ENCODE measurements at places on chromosomes 7 and 10.

DNA sequence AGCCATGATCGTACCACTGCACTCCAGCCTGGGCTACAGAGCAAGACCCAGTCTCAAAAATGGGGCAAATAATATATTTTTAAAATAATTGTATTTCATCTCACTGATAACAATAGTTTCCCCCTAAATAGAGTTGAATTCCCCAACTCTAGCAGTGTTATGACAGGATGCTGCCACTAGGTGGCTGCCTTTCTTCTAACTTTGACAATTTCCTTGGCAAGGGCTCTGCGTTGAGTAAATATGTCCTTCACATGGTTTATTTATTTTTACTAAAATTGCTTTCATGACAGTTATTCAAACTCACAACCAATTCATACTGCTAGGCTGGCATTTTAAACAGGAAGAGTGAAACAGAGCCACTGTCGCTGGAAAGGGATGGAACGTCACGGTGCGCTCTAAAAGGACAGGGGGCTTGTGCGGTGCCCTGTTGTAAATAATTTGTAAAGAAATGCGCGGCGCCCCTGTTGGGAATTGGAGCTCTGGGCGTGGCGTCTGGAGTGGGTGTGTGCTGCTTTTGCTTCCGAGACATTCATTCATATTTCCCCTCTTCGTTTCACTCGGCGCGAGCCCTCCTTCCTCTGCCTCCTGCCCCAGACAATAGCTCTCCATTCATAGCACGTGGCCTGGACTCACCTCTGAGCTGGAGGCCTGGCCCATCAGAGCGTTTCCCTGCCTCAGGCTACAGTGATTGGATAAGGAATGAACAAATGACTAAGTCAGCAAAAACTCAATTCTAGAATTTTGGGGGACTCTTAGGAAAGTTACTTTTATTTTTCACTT, 20.5 kb upstream of the PITRM1 start:
- no peak for DNase-seq

GRCh38 chr7:43198016-43198415, 85.6 kb downstream of the HECW1 start:
- no peak for DNase-seq

- DNase-seq: peak; percentile 19
Measured at GRCh38 chr7:43905956-43906330, 453 bp downstream of the URGCP start.

DNA sequence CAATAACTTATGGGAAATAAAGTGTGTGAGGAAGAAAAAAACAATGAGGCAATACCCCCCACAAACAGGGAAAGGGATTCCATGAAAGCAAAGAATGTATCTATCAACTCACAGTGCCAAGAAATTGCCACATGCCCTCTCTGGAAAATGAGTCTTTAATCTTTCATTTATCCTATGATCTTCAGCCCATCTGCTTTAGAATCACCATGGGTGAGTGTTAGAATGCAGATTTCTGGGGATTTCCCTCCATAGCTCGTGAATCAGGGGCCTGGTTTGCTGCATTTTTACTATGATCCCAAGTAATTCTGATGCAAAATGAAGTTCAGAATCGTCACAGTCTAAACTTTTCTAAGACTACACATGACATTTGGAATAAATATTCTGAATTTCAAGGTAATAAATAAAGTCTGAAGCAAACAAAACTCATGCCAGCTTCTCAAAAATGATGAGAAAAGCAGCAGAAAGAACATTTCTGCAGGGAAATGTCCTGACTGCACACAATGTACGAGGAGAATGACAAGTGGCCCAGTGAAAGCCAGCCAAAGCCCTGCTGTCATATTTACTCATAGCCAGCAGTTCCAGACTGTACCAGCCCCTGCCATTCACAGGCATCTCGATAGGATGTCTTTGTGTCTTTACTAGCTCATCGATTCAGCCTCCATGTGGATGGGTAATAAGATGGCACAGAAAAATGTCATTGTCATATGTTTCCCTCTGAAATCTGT, 167.1 kb downstream of the ELMO1 start:
- DNase-seq: no peak
